ENCODE measurements at places on chromosomes 1 and 21. TPM values are rescaled to one million over a fixed set of nuclear protein-coding genes. Genes with fewer than 3 reads are reported as not detected.

The RGS18 gene
- 0.46 TPM for polyA plus RNA-seq

DNA sequence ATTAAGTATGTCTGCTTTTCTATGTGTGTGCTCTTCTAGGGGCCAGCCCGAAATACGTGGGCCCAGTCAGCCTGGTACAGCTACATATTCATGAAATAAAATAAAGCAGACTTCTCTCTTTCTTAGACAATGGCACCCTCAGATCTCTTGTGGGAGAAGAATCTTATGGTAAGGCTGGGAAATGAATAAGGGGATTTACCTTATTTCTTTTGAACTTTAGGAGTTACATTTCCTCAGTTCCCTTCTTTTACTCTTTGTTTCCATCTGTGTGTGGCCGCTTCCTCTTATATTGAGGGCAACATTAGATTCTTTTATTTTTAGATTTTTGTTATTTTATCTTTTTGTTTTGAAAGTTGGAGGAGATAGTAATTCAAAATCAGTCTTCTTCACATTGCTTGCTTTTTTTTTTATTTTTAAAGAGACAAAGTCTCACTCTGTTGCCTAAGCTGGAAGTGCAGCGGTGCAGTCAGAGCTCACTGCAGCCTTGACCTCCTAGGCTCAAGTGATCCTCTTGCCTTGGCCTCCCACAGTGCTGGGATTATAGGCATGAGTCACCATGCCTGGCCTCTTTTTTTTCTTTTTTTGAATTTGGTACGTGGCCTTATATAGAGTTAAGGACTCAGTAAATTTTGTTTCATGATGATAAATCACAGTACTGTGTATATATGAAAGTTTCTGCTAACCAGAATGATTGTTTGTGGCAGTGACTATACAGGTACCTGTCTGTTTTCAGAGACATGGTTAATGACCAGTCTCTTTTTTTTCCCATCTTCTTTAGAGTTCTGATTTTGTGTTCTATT is 9.1 kb downstream of the LAMC1 start:
- DNase-seq: no peak

DNA sequence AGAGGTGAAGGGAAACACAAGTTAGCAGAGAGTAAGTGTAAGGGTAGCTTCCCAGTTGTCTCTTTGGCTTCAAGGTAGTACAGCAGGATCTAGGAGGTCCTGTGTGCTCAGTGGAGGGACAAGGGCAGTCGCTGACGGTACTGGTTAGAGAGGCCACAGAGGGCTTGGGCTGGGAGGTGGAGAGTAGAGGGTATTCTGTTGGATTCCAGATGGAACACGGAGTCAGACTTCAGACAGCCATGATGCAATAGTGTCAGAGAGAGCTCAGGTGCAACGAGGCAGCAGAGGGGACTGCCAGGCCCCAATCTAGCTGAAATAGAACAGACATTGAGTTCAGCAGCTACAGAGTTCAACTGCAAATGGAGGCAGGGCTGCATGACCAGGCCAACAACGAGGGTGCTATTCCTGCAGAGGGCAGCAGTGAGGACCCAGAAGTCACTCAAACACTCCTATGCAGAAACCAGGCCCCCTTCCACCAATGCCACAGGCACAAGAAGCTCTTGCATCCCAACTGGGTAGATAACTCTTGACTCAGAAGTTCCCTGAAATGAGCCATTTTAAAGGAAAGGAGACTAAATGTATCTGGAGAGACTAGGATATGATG is 325.0 kb upstream of the ESRRG start:
- DNase-seq: no peak

- no peak for DNase-seq
These were observed 109.4 kb downstream of the KIF26B start for GRCh38 chr1:245264226-245264625.

- DNase-seq: no peak
These were observed 17.1 kb upstream of the EPHA2 start for GRCh38 chr1:16172964-16173446.

DNA sequence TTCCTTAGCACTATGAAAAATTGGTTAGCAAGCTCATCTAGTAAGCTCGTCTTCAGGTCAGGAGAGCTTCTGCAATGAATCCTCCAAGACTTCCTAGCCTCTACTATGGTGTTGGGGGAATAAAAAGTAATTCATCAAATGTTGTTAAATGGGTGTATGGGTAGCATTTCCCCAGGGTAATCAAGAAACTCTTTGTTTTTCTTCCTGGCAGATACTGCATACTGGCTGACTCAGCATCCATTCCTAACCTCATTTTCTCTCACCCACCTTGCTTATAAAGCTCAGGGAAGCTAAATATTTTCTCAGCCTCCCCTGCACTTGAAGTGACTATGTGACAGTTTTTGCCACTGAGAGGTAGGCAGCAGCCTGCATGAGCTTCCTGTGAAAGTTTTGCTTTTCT is 83.4 kb downstream of the MAB21L3 start:
- DNase-seq: no peak

- DNase-seq: no peak
These were observed 14.8 kb upstream of the CACYBP start for GRCh38 chr1:174984952-174985351.

The VANGL2 gene
- polyA plus RNA-seq: 0.68 TPM

DNA sequence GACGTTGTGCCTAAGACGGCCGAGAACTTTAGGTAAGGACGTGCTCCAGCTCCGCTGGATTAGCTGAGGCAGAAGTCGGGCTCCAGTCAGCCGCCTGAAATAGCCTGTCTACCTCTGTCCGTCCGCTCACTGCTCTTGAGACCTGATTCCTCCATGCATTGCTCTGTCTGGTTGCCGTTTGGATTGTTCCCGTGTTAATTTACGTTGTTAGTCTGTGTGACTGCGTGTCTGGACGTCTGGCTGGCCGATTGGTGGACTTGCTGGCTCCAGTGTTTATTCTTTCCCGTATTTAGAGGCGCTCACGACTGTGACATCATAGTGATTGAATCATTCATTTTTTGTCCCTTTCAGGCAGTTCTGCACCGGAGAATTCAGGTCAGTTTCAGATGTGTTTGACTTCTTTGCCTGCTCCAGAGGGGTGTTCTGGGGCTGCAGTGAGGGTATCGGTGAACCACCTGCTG is 684 bp downstream of the PPIH start:
- DNase-seq: no peak

DNA sequence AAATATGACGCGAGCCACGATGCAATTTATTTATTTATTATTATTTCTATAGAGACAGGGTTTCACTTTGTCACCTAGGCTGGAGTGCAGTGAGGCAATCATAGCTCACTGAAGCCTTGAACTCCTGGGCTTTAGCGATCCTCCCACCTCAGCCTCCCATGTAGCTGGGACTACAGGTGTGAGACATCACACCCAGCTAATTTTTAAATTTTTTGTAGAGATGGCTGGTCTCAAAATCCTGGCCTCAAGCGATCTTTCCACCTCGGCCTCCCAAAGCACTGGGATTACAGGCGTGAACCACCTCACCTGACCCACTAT is 63.6 kb downstream of the IRF2BP2 start:
- no peak for DNase-seq

The SPRR1B gene
- polyA plus RNA-seq: 0.30 TPM

Measured in heart right ventricle (tissue), 16 donors.